AML-193 (cell line): ENCODE measurements at places on chromosomes 4 and X.

DNA sequence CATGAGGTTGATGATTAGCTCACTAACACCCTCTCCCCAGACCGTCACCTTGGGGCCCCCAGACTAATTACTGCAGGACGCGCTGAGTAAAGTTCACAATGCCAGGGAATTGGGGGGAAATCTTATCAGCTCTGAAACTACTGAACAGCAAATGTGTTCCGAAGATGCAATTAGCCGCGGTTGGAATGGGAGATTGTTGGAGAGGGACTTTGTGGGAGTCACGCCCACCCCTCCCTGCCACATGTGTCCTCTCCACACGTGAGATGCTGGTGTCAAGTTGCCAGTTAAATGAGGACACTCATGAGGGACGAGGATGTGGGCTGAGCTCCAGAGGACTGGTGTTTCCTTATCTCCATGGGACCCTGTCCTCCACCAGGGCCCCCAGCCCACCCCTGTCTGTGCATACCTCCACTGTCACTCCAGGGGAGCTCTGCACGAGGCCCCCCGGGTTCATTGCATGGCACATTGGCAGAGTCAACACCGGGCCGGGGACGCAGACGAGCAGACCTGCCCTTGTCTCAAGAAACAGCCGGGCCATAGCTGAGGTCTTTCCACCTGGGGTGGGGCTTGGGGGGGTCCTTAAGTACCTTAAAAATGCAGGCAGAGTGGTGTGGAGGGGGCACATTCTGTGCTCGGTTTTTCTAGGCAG lies 175.4 kb upstream of the PSAPL1 start:
- DNase-seq = no peak

DNA sequence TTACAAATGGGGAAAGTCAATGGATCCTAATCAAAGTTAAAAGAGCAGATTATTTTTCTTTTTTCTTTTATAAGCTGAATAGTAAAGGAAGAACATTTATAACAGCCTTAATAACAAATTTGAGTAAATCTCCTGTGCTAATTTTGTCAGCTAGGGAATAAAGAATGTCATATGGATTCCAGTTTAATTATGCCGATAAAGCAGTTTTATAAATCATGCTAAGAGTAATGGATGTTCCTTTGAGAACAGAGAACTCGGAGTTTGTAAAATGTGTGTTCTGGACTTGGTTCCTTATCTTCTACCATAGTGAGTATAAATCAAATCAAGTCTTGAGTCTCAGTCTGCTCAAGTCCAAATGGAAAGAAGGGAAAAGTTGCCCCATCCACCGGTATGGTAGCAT lies 180.3 kb upstream of the FTHL17 start:
- no peak for DNase-seq

DNA sequence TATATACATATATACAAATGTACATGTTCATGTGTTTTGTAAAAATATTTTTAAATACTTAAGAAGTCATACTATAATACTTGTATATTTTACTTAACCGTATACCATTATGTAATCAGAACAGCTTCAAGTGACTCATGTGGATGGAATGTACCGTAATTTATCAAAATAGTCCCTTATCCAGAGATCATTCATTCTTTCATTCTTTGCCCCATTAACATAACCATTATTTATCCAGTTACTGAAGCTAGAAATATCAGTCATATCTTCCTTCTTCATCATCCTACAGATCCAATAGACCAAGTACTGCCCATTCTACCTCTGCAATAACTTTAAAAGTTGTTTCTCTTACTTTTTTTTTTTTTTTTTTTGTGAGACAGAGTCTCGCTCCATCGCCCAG lies 164.2 kb downstream of the MAB21L2 start:
- no peak for DNase-seq

DNA sequence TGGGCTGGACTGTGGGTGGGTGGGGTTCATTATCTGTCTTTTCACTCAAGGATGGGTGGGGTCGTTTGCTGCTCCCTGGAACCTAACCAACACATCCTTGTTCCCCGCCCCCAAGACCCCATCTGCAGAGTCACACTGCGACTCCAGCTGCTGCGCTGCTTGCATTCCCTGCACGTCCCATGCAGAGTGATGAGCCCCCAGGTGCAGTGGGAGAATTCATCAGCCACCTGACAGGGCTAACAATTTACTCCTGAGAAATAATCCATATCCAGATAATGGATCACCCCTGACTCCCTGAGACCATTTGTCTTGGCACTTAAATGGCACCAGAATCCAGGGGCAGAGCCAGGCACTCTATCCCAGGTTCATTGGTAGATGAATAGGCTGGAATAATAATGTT lies 12.4 kb upstream of the ARHGAP36 start:
- no peak for DNase-seq

- DNase-seq = no peak
These were observed 16.4 kb downstream of the TRPC5OS start for GRCh38 chrX:111892375-111892774.

DNA sequence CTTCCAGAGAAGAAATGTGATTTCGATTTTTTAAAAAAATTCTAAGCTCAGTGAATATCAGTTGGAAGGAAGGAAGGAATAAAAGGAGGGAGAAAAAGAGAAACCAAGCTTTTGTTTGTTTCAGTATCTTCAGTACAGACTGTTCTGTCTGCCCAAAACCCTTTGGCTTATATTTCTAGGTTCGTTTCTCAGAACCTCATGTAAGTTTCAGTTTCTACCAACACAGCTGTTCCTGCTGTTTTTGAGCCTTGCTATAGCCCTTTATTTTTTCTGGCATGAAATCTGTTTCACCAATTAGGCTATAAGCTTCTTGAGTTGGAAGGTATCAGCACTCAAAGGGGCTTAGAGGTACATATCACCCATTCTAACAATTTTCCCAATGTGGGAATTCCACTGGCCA lies 157.9 kb downstream of the GBA3 start:
- no peak for DNase-seq

DNA sequence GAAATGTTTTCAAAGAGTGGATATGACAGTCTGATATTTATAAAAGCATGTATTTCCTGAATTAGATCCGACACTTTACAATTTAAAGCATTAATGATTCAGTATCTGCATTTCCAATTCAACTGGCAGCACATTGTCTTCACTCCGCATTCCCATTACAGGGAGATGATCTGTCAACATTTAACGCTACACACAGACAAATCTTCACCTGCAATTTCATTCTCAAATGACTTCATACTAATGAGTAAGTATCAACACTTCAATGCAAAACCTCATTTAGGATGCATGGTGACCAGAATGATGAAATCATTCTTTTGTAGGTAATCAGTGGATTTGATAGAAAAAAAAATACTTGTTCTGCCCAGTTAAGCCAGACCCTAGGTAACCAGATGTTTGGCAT lies 749.6 kb downstream of the CENPC start:
- no peak for DNase-seq

DNA sequence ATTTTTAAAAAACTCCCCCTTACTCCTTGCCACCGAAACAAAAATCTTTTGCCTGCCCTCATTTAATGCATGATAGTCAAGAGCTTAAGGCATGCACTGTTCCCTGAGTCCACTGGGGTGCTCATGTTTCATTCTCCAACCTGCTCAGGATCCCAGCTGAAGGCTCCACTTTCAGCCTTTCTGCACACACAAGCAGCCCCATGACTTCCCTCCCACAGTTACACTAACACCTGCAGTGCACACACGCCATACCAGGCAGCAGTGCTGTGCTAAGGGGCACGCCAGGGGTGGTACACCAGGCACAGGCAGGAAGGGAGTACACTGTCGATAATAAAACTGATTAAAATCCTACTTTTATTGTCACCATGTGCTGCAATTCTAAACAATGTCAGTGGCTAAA lies 385.2 kb downstream of the BMPR1B start:
- DNase-seq = no peak

GRCh38 chr4:138697851-138698250 lies 317.7 kb upstream of the NOCT start:
- DNase-seq = no peak

DNA sequence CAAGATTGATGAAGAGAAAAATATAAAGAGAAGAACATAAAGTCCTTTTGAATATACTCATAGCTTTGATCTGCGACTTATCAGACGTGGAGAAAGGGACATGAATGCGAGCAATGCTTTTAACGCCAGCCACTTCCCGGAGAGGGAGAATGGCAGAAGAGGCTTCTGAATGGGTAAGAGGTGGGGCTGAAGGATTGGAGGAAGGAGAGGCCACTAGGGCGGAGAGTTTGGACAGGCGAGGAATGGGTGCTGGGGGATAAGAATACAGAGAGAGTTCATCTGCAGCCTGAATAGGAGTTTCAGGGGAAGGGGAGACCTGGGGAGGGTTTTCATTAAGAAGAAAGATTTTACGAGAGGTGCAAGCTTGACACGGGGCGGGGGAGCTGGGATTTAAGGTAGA lies 2534.9 kb downstream of the PCDH7 start:
- no peak for DNase-seq

DNA sequence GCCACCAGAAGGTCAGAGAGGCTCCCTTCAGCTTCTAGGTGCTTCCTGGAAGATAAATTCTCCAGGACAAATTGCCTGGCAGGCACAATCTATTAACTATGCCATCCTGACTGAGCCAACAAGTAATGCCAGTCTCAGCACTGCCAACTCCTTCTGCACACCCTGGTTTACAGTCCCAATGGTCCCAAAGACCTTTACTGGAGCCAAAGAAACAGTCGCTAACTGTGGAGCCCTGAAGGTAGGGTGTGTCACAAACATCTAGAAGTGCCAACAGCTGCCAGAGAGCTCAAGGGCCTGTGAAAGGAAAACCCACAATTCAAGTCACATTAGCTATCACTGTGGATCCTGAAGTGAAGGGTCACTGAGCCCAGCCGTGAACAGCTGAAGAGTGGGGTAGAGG lies 34.9 kb upstream of the CITED1 start:
- DNase-seq = no peak

DNA sequence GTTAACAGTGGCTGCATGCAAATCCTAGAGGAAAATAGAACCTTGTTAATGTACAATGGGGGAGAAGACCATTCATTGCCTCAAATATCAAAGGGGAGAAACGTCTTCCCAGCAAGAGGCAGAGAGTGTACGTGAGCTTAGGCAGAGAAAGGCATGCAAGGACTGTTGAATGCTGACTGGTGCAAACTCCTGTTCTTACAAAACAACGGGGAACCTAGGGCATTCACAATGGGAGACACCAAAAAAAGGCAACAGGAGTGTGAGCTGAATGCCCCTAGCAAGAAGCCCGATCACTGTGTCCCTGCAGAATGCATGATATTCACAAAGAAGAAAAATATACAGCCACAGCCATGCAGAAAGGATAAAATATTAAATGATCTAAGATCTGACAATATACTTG lies 184.9 kb downstream of the NSUN7 start:
- no peak for DNase-seq

GRCh38 chrX:111169141-111169540 lies 73.2 kb downstream of the PAK3 start:
- no peak for DNase-seq

DNA sequence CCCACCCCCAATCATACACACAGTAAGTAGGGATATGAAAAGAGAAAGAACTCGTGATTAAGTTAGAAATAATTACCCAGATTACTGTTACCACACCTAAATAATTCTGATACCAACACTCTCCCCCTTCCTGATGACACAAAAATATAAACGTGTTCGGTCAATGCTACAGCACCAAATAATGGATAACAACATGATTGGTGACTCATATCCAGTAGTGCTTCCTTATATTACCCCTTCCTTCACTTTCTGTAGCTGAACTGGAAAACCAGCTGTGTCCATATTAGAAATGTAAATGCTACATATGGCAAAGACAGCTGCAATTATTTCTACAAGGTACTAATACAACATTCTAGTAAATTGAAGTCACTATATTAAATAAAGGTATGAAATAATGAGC lies 20.8 kb downstream of the EIF4E start:
- no peak for DNase-seq

- peak; percentile 23 for DNase-seq
These were observed 650.8 kb downstream of the PCDH7 start for GRCh38 chr4:31370866-31371465.

GRCh38 chr4:6957148-6957520 lies 47.5 kb downstream of the TBC1D14 start:
- DNase-seq = no peak

- DNase-seq = no peak
These were observed 495.6 kb upstream of the ZFP42 start for GRCh38 chr4:187499956-187500355.

- DNase-seq = no peak
These were observed 669 bp downstream of the OTOP1 start for GRCh38 chr4:4225915-4226605.

DNA sequence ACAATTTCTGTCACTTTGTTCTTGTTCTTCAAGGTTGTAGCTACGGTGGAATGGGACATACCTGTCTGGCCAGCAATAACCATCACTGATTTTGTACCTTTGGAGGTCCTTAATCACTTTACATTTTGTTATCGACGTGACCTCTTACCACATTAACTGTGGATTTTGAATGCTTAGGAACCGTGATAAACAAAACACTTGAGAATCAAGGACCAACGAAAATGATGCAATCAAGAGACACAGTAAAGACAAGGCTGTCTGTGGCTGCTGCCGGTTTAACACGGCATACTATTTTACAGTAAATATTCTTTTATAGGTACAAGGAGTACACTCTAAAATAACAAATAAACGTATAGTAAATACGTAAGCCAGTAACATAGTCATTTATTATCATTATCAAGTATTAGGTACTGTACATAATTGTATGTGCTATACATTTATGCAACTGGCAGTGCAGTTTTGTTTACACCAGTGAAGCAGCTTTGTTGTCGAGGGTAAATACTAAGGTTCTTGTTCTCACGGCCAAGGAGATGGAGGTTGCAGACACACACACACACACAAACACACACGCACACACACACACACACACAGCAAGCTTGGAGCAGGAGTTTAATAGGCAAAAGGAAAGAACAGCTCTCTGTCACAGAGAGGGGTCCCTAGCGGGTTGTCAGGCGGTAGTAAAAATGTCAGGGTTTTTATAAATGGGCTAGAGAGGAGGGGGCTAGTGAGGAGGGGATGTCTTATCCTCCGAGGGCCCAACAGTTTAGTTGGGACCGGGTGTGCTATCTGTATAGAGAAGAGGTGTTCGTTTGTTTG lies 194.7 kb upstream of the CXorf51B start:
- DNase-seq = no peak
